ENCODE measurements at places on chromosomes 2 and 18.

- H3K4me1 ChIP-seq, result no peaks in the 10 kb centered on the region
- H3K36me3 ChIP-seq, result no peaks in the 10 kb centered on the region
- no peak overlapping the region for H3K27ac ChIP-seq
- no peak for DNase-seq
- no peak overlapping the region for H3K4me3 ChIP-seq
Measured at GRCh38 chr2:7438855-7439254, 521.6 kb downstream of the RNF144A start.

- DNase-seq, result no peak
- peaks cover 5% of the 10 kb centered on the region for H3K36me3 ChIP-seq
- H3K4me1 ChIP-seq, result peaks cover 6% of the 10 kb centered on the region
- H3K4me3 ChIP-seq, result no peak overlapping the region
- no peaks in the 10 kb centered on the region for H3K27me3 ChIP-seq
Measured at GRCh38 chr2:205776139-205776538, 93.8 kb downstream of the NRP2 start.

GRCh38 chr2:145495590-145495989, 975.7 kb upstream of the ZEB2 start:
- no peak for DNase-seq
- no peaks in the 10 kb centered on the region for H3K27me3 ChIP-seq
- H3K4me1 ChIP-seq, result no peaks in the 10 kb centered on the region
- no peak overlapping the region for H3K27ac ChIP-seq

DNA sequence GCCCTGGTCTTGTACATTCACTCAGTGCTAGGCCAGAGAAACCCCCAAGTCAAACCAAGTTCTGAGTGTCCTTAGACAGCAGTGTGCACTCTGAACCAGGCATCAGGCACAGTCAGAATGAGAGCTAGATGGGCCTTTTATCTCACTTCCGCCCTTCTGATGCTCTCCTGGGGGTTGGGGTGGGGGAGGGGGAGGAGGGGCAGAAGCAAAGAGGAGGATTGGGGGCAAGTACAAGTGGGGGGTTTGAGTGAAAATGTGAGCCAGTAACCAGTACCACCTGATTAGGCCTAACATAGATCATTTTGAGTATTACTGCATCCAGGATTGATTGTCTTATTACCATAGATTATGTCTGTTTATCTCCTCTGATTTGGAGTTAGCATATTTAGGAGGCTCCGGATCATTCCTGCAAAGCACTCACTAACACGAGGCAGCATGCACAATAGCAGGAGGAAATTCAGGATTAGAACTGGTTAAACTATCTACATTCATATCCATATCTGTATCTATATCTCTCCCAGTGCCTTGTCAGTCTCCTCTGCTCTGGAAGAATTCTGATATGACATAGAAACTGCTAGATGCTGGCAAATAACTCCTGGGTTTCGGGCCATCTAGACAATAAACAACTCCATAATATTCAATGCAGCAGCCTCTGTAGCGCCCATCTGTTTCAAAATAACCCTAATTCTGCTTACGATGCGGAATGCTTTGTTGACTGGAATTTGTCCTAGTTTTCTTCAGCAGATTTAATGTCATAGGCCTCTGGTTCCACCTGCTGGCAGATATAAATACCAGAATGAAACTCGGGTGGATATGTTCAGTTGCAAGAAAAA, 149.1 kb downstream of the RHBDD1 start:
- no peak overlapping the region for H3K4me3 ChIP-seq
- no peak overlapping the region for H3K27ac ChIP-seq
- DNase-seq, result peak; percentile 80
- H3K27me3 ChIP-seq, result no peaks in the 10 kb centered on the region
- H3K4me1 ChIP-seq, result peaks cover 15% of the 10 kb centered on the region

GRCh38 chr2:126902859-126903258, 4.2 kb downstream of the TEX51 start:
- no peaks in the 10 kb centered on the region for H3K4me1 ChIP-seq
- no peak overlapping the region for H3K27ac ChIP-seq
- no peaks in the 10 kb centered on the region for H3K27me3 ChIP-seq
- no peak overlapping the region for H3K4me3 ChIP-seq
- H3K36me3 ChIP-seq, result no peaks in the 10 kb centered on the region

DNA sequence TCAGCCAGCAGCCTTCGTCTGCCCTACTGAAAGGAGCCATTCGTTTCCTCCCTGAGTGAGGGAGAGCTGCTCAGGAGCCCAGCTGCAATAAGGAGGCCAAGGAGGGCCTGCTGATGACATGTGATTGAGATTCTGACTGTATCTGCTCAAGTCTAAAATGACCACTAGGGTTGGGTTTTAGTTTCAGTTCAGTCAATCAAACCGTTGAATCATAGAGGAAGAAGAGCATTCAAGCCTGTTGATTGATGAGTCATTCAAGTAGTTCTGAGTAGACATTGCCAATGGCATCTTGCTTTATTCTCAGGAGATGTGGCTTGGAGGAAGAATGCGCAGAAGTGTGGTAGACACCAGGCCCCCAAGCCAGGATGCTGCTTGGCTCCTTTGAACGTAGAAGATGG, 19.9 kb upstream of the BCL2L11 start:
- no peak overlapping the region for H3K4me3 ChIP-seq
- no peaks in the 10 kb centered on the region for H3K27me3 ChIP-seq
- H3K27ac ChIP-seq, result no peak overlapping the region
- no peaks in the 10 kb centered on the region for H3K36me3 ChIP-seq
- DNase-seq, result no peak

DNA sequence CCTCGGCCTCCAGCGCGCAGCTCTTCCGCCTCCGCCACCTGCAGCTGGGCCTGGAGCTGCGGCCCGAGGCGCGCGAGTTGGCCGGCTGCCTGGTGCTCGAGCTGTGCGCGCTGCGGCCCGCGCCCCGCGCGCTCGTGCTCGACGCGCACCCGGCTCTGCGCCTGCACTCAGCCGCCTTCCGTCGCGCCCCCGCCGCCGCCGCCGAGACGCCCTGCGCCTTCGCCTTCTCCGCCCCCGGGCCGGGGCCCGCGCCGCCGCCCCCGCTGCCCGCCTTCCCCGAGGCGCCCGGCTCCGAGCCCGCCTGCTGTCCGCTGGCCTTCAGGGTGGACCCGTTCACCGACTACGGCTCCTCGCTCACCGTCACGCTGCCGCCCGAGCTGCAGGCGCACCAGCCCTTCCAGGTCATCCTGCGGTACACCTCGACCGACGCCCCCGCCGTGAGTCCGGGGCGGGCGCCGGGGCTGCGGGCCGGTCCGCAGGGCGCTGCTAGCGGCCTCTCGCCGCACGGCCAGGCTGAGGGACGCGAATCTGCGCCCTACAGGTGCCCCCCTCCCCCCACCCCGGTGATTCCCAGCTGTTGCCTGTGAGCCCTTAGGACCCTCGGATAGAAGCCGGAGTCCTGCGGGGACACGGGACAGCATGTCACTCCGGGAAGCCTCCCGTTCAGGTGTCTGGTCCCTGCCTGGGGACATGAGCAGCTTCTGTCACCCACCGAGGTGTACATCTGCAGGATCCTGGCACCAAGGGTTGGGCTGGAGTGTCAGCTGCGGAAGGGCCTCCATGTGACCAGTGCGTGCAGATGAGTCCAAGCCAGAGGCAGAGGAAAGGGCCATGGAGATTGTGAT, 616 bp downstream of the RNPEPL1 start:
- peaks cover 29% of the 10 kb centered on the region for H3K4me1 ChIP-seq
- H3K27me3 ChIP-seq, result no peaks in the 10 kb centered on the region
- DNase-seq, result peak; percentile 90
- no peaks in the 10 kb centered on the region for H3K36me3 ChIP-seq

DNA sequence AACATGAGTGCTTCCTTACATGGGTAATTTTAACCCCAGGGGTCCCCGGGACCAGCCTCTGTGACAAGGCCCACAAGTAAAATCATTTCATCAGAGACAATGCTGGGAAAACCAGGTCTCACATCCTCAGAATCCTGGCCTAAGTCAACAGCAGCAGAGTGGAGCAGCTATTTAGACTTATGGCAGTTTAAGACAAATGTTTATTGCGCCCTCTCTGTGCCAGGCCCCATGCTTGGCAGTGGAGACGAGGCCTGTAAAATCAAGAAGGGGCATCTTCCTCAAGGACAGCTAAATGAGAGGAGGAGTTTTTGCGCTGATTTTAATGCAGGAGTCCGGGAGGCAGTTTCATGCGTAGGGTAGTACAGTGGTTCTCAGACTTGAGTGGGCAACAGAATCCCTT, 56.0 kb upstream of the ACAA2 start:
- no peak overlapping the region for H3K27ac ChIP-seq
- H3K4me1 ChIP-seq, result no peaks in the 10 kb centered on the region
- no peaks in the 10 kb centered on the region for H3K27me3 ChIP-seq
- H3K4me3 ChIP-seq, result no peak overlapping the region
- DNase-seq, result no peak

GRCh38 chr2:79512442-79513401, at the start of gene CTNNA2:
Gene CTNNA2, plus strand, starts transcription at chr2:79513051.
- no peaks in the 10 kb centered on the region for H3K4me1 ChIP-seq
- no peaks in the 10 kb centered on the region for H3K36me3 ChIP-seq
- H3K27ac ChIP-seq, result no peak within 1 kb of the TSS
- no peaks in the 10 kb centered on the region for H3K27me3 ChIP-seq
- peak; percentile 65 for DNase-seq

DNA sequence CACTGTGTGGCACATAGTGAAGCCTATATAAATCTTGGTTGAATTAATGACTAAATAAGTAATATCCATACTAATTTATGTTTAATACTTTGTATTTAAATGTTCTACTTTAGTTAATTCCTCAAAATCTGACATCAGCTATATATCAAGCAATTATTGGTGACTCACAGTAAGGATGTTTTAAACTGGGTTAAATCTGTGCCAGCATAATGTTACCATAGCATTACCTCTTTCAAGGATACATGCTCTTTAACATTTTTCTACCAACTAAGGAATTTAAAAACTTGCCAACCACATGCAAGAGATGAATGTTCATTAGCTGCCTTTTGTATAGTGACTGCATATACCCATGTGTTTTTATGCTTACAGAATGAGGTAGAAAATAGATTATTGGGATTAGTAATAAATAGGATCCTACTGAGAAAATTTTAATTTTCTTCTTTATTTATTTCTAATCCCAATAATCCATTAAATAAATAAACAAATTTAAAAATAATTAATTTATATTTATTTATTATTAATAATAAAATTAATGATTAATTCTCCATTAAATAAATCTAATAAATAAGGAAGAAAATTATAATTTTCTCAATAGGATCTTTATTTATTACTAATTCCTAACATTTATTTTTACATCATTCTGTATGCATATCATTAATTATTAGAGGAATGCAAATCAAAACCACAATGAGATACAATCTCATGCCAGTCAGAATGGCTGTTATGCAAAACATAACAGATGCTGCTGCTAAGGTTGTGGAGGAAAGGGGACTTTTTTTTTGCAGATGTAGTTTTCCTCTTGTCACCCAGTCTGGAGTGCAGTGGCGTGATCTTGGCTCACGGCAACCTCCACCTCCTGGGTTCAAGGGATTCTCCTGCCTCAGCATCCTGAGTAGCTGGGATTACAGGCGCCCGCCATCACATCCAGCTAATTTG, 410.7 kb upstream of the DSEL start:
- H3K27me3 ChIP-seq, result no peaks in the 10 kb centered on the region
- no peak overlapping the region for H3K4me3 ChIP-seq
- no peak overlapping the region for H3K27ac ChIP-seq
- no peaks in the 10 kb centered on the region for H3K4me1 ChIP-seq
- H3K36me3 ChIP-seq, result no peaks in the 10 kb centered on the region
- DNase-seq, result no peak

GRCh38 chr2:121689356-121689755, 40.1 kb upstream of the CLASP1 start:
- no peaks in the 10 kb centered on the region for H3K4me1 ChIP-seq
- H3K36me3 ChIP-seq, result no peaks in the 10 kb centered on the region
- peak; percentile 90 for DNase-seq
- H3K27me3 ChIP-seq, result no peaks in the 10 kb centered on the region

DNA sequence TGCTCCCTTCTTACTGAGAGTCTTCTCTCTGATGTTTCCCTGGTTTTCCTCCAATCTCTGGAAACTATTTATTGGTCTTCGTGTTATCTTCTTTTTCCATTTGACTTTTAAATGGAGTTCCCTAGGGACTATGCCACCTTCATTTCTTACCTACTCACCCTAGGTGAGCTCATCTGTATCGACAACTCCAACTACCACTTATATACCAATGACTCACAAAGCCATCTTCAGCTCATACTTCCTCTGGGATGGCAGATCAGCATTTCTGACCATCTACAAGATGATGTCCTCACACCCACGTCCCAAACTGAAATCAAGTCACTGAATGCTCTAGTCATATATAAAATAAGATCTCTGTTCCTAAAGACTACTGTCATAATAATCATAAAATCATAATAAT, 40.6 kb downstream of the CFAP210 start:
- H3K4me1 ChIP-seq, result no peaks in the 10 kb centered on the region
- H3K27me3 ChIP-seq, result no peaks in the 10 kb centered on the region
- H3K4me3 ChIP-seq, result no peak overlapping the region
- H3K27ac ChIP-seq, result no peak overlapping the region
- DNase-seq, result no peak
- no peaks in the 10 kb centered on the region for H3K36me3 ChIP-seq

DNA sequence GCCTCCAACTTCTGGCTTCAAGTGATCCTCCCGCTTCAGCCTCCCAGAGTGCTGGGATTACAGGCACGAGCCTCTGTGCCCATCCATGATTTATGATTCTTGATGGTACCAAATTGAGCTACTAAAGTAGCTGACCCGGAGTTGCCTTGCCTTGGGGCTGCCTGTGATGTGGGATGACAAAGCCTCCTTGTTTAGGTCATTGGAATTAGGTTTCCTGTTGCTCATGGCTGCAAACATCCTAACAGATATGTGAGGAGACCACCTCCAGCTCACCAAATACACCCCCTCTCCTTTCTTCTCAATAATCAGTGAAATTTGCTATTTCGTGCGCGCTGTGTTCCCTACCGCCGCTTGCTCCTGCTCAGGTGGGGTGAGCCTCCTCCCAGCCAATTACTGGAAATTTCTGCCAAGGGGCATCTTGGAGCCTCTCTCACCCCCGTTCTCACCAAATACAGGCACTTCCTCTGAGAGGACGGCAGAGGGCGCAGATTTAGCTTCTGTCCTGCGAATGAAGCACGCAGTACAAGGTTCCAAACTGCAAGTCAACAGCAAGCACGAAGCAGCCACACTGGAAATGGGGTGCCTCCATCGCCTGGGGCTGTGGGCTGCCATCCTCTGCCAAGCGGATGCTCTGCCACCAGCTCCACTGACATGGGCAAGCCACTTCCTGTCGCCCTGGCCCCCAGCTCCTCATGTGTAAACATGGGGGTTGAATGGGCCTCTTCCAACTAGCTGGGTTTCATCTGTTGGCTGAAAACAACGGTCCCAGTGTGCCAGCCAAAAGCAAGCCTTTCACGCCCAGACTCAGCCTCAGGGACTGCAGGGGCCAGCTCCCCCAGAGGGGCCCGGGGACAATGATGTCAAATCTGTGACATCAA, 71.7 kb downstream of the NCAPH start:
- H3K27me3 ChIP-seq, result no peaks in the 10 kb centered on the region
- no peak overlapping the region for H3K27ac ChIP-seq
- no peaks in the 10 kb centered on the region for H3K36me3 ChIP-seq
- no peak overlapping the region for H3K4me3 ChIP-seq

DNA sequence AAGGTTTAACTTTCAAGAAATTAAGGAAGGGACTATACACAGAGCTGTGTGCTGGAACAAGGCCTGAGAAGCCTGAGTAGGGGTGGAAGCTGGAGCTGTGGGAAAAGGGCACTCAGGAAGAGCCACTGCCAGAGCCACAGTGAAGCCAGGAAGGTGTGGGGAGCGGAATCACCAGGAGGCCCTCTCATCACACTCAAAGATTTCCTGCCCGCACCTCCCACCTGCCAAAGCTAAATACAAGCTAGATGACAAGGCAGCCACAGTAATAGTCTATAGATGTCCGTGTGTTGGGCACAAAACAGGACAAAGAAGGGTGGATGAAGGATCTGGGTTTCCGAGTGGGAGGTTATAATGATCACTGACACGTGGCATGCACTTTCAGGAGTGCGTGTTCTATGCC, 126.0 kb downstream of the ZNF532 start:
- DNase-seq, result no peak
- no peak overlapping the region for H3K27ac ChIP-seq
- no peaks in the 10 kb centered on the region for H3K36me3 ChIP-seq
- no peaks in the 10 kb centered on the region for H3K4me1 ChIP-seq
